OCI-M1 (cell line): ENCODE measurements at places on chromosomes 1 and 21.

GRCh38 chr21:14308234-14308633 lies 74.7 kb downstream of the HSPA13 start:
- peak; percentile 74 for DNase-seq

DNA sequence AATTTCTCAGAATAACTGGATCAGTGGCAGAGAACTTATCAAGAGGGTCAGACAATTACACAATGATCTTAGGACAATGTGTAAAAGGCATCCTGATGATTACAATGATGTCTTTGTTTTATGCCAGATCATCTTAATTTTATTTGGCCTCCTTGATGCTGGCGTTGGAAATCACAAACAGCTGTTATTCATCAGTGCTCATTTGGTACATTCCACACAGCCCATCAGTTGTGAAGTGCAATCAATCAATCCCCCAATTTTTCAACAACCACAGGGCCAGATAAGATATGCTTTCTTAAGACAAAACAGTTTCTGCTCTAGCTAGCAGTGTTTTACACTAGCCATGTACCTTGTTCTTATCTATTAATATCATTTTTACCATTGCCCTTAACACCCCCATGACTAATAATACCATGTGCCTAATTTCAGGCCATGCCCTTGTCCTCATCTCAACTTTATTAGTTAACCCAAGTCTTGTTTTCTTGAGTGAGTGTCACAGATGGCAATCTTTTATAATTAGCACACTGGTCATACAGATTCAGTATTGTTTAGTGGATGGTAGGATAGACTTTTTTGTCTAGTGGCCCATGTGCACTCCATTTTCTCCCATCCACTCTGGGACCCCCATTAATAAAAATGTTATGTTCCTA lies 40.8 kb upstream of the COL24A1 start:
- no peak for DNase-seq

DNA sequence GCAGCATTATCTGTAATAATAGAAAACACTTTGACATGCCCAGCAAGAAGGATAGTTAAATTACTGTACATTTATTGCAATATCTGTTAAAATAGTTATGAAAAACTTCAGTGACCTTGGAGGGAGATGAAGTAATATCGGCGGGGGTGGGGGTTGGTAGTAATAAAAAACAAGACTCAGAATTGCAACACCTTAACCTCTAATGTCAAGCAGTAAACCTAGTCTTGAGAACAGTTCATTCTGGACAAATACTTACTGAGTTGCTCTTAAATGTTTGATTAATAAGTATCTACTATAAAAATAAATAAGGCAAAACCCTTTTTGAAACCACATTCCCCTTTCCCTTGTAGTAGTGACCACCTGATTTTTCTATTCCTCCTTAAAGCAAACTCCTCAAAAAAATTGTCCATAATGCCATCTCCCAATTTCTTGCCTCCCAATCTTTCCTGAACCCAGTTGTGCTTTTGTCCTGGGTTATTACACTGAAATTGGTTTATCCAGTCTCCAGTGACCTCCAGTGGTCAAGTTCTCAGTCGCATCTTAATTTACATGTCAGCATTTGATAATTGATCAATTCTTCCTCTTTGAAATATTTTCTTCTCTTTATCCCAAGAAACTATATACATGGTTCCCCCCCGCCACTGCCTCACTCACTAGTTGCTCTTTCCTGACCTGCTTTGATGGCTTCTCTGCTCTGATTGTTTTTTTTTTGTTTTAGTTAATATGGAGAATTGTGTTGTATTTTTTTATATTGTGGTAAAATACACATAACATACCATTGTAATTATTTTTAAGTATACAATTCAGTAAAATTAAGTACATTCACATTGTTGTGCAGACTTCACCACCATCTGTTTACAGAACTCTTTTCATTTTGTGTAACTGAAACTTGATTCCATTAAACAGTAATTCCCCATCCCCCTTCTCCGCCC lies 36.8 kb downstream of the RAP1A start:
- peak; percentile 76 for DNase-seq

GRCh38 chr1:23930861-23931490 lies 17.8 kb upstream of the CNR2 start:
- no peak for DNase-seq

GRCh38 chr1:232678185-232678886 lies 48.4 kb upstream of the SIPA1L2 start:
- DNase-seq = no peak

DNA sequence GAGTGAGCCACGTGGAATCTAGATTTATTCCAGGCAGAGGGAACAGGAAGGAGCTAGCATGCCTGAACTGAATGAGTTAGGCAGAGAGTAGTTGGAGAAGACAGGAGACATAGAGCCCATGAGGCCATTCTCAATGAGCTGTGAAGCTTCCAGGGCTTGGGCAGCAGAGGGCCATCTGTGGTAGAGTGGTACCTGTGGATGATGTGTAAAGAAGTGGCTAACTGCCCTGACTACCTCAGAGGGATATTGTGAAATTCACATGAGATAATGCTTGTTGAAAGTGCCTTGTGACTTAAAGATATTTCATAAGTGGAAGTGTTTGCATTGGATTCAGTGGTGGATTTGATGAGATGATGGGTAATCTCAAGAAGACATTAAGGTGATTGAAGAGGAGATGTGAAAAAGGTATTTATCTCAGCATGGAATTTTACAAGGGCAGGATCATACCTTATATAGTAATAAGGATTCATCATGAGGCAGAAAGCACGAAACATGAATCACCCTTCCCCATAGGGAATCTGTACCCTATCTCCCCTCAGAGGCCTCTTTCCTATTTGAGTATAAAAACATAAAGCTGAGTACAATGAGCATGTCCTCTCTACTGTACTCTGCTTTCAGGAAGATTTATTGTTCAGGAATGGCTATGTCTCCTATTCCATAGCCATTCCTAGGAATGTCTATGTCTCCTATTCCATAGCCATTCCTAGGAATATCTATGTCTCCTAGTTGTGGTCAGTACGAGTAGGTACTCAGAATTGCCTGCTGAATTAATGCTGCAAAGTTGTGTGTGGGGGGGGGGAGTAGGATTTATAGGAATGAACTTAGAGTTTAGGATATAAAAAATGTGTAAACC lies 146.8 kb downstream of the PAPPA2 start:
- DNase-seq = no peak

DNA sequence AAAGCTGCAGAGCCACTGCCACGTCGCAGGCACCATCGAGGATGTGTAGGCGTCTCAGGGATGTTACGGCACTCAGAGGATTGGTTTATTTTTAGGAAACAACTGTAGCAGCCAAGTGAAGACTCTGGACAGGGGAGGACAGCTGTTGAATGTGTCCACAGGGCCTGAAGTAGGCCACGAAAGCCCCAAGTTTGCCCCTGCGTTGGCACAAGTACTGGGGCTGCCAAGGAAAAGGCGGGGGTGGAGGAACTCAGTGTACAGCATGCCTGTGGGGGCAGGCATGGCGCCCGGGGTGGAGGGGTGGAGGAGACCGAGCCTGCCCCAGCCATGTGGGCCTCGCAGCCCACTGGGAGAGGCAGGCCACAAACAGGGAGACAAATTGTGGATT lies 89.7 kb downstream of the ADARB1 start:
- no peak for DNase-seq

DNA sequence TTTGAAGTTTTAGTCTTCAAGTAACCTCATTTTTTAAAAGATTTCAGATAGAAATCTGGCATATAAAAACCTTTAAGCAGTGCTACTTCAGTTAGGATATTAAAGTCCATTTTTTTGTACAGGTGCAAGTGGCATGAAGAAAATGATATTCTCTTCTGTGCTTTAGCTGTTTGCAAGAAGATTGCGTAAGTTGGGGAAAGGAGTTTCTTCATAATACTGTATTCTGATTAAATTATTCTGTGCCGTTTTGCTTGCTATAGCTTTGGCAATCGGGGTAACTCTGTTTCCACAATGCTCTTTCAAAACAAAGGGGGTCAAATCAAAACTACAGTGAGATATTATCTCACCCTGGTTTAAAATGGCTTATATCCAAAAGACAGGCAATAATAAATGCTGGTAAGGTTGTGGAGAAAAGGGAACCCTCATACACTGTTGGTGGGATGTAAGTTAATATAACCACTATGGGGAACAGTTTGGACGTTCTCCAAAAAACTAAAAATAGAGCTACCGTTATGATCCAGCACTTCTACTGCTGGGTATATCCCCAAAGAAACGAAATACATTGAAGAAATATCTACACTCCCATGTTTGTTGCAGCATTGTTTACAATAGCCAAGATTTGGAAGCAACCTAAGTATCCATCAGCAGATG lies 27.1 kb downstream of the MAEL start:
- DNase-seq = no peak

GRCh38 chr1:38127428-38127827 lies 80.8 kb upstream of the POU3F1 start:
- no peak for DNase-seq

DNA sequence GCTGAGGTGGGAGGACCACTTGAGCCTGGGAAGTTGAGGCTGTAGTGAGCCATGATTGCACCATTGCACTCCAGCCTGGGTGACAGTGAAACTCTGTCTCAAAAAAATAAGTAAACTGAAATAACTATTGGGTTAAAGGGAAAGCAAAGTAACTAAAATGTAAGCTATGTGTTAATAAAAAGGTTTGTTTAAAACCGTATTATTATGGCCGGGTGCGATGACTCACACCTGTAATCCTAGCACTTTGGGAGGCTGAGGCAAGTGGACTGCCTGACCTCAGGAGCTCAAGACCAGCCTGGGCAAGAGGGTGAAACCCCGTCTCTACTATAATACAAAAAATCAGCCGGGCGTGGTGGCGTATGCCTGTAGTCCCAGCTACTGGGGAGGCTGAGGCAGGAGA lies 27.0 kb downstream of the NVL start:
- no peak for DNase-seq

- peak; percentile 77 for DNase-seq
Observed at GRCh38 chr1:202192770-202193613, 607 bp upstream of the LGR6 start.

DNA sequence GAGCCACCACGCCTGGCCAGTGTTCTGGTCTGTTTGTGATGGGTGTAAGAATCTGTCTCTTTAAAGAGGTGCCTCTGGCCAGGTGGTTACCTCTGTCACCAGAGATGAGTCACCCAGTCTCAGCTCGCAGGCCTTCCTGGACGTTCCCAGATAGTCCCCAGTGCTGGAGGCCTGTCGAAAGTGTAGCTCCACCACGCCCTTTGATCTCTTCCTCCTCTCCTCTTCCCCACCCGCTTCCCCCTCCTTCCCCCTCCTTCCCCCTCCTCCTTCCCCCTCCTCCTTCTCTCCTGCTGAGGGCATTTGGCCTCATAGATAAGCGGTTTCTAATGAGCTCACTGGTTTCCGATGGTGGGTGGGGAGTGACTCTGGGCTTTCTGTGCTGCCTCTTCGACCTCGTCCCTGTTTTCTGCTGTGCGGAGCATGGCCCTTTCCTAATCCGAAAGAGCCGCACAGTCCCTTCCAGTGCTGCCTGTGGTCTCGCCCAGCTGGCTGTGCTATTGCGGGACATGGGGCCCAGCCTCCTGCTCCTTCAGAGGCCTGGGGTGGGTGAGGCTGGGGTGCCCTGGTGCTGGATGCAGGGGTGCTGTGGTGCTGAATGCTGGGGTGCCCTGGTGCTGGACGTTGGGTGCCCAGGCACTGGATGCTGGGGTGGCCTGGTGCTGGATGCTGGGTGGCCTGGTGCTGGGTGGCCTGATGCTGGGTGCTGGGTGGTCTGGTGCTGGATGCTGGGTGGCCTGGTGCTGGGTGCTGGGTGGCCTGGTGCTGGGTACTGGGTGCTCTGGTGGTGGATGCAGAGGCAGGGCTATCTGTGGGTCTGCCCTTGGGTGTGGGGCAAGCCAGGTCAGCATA lies 19.2 kb downstream of the AGPAT3 start:
- peak; percentile 98 for DNase-seq

- no peak for DNase-seq
Observed at GRCh38 chr21:37001441-37001840, 5.1 kb upstream of the RIPPLY3 start.

DNA sequence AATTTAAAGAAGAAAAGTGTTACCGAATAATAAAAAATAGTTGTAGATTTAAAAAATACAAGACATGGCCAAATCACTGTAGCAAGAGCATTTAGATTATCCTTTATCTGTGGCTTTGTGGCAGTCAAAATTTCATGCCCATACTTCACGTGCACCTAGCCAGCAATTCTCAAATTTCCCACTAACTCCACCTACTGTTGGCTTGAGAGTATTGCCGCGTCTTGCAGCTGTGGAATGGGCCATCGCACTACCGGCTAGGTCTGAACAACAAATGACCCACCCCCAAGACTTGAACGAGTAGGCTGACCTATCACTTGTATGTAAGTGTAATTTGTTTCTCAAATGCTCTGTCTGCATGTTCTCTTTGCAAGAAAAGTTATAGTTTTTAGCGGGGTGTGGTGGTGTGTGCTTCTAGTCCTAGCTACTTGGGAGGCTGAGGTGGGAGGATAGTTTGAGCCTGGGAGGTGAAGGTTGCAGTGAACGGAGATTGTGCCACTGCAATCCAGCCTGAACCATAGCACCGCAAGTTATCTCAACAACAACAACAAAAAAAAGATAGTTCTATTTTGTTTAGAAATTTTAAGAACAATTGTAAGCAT lies 4.1 kb downstream of the KRTAP13-4 start:
- DNase-seq = peak; percentile 63

DNA sequence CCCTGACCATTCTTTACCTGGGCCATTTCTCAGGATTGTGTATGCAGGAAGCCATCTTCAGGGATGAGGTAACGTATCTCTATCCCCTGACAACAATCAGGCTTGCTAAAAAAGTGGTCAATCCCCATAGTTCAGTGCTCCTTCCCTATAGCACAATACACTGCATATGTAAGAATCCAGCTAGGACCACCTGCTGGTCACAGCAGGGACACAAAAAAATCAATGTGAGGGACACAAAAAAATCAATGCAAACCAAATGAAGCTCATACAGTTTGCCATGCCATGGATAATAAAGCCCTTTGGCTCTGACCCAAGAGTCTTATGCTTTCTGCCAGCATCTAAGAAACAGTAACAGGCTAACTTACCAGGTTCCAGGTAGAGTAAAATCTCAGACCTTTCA lies 16.3 kb downstream of the ACBD6 start:
- DNase-seq = no peak

- no peak for DNase-seq
Observed at GRCh38 chr1:1763657-1764621, 14.3 kb downstream of the NADK start.

- DNase-seq = no peak
Observed at GRCh38 chr1:50427818-50428779, 4.9 kb upstream of the DMRTA2 start.

- no peak for DNase-seq
Observed at GRCh38 chr1:68820151-68820550, 323.3 kb upstream of the DEPDC1 start.

DNA sequence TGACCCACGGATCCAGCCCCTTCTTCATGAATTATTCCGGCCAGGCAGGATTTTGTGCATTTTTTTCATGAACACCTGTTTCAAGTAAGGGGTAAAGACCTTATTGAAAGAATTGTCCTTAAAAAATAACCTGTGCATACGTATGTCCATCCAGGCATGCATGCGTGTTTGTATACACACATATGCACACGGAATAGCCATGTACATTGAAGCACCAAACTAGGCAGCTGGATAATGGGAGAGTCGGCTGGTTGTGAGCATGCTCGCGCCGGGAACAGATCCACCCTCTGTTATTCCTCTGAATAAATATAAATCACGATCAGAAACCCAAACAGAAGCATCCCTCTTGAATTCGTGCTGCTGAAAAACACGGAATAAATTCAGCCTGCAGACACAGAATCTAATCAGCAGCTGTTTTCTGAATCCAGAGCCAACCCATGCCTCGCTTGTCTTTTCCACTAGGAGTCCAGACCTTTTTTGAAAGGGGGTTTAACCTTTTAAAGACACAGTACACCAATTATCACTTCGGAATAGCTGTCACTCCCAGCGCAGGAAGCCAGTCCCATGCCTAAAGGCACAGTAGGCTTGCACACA lies at the start of gene HIVEP3:
HIVEP3 (minus strand) TSS at position 473 of the 594 bp plus-strand sequence.
- no peak for DNase-seq
